ENCODE measurements at places on chromosomes 1 and 21. TPM values are rescaled to one million over a fixed set of nuclear protein-coding genes. Genes with fewer than 3 reads are reported as not detected.

Gene SPRR2G
- polyA plus RNA-seq, result not detected

Gene SLC44A3
- polyA plus RNA-seq, result 89.4 TPM

DNA sequence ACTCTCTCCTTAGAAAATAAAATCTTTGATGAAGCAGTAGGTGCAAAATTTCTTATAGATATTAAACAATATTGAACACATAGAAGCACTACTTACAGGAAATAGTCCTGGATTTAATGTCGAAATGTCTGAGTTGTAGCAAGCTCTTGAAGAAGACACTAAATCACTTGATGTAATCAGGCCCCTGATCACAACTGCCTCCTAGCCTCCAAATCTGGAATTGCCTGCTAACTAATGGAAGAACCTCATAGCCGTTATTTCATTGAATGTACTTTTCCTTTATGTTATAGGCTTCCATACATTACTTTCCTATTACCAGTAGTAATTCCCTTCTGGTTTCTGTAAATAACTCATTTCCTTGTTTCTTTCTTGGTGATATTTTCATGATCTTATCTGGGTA, 675.7 kb upstream of the CHRM3 start:
- no peak for DNase-seq

DNA sequence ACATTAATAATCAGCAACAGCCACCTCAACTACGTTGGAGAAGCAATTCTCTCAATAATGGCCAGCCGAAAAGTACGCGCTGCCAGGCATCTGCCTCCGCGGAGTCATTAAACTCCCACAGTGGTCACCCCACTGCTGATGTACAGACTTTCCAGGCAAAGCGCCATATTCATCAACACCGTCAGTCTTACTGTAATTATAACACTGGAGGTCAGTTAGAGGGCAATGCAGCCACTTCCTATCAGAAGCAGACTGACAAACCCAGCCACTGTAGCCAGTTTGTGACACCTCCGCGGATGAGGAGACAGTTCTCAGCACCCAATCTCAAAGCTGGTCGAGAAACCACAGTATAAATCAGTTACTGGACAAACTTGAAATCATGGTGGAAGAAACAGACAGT, 93.9 kb downstream of the KIF1B start:
- no peak for DNase-seq

DNA sequence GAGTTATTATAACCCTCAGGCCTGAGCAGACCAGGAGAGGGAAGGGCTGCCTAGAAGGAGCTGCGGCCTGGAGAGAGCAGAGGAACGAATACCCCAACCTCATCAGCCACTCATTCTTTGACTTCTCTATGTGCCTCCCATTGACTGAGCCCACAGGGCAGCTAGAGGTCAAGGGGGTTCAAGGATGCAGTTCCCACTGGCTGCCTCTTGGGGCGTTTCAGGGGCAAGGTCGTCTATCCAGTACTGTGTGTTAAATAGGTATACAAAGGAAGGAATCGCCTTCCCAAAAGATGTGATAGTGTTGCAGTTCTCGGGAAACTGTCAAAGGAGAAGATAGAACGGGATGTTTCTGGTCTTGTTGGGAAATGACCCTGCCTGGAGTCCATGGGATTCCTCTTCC, 250.6 kb downstream of the PRDM2 start:
- DNase-seq, result no peak
